ENCODE measurements at places on chromosomes 3 and 15. TPM values are rescaled to one million over a fixed set of nuclear protein-coding genes. Genes with fewer than 3 reads are reported as not detected.

Gene HES1
- total RNA-seq, result 8.3 TPM

Gene ADAMTS9
- total RNA-seq, result 1.1 TPM

Gene A4GNT
- not detected for total RNA-seq

Gene PTX3
- total RNA-seq, result 96.7 TPM

Gene TIMP4
- 0.56 TPM for total RNA-seq

Gene MEGF11
- not detected for total RNA-seq

Gene AMIGO3
- total RNA-seq, result not detected

Gene OR5K2
- not detected for total RNA-seq

Gene IL17RB
- under 0.01 TPM for total RNA-seq

Gene LAMB2
- 213 TPM for total RNA-seq

Gene CDHR4
- total RNA-seq, result not detected

Gene C2CD4A
- not detected for total RNA-seq

Gene CHST13
- not detected for total RNA-seq

Gene FAM107A
- not detected for total RNA-seq

Gene IQCF5
- not detected for total RNA-seq

Gene AMT
- 0.36 TPM for total RNA-seq

Gene RETNLB
- total RNA-seq, result not detected

Gene ATP13A5
- not detected for total RNA-seq

Gene FHIT
- not detected for total RNA-seq

Gene COL8A1
- 119 TPM for total RNA-seq

Gene MME
- total RNA-seq, result 19.4 TPM

Gene KLHL25
- total RNA-seq, result 2.8 TPM

Gene ADGRG7
- total RNA-seq, result not detected

Gene PSTPIP1
- 0.36 TPM for total RNA-seq
